CD8-positive, alpha-beta T cell (primary cell): ENCODE measurements at places on chromosomes 12 and 14.

GRCh38 chr14:100582496-100583165, 4.6 kb downstream of the BEGAIN start:
- DNase-seq = no peak

- no peak for DNase-seq
These were observed 36.2 kb downstream of the BCL11B start for GRCh38 chr14:99235582-99236320.

GRCh38 chr12:2294651-2295475, 242.1 kb downstream of the CACNA1C start:
- DNase-seq = no peak

DNA sequence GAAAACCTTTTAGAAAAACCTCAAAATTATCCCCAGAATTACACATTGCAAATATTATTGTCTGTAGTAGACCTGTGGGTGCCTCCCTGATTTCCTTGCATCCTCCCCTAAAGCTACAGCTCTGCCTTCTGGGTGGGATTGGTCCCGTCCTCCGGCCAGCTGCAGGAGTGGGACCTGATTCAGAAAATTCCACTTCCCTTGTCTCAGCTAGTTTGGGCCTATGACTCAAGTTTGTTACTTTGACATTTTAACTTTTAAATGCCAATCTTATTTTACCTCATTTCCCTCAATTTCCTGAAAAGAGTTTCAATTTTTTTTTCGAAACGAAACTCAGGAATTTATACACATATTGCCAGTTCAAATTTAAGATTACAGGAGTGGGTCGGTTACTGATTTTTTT, 13.2 kb upstream of the SLC41A2 start:
- DNase-seq = no peak

DNA sequence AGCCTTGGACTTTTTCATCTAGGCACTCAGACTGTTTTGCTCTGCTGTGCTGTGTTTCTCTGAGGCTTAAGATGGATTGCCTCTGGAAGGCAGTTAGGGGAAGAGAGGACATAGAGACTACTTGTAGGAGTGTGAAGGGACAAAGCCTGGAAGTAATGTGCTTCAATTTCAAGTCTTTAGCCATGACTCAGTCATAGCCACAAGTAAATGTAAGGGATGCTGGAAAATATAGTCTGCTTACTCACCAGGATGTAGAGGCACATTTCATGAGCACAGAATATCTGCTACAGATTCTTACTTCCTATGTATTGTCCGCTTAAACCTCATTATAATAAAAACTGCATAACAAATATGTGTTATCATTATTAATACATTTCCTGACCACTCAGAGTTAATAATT, 794.3 kb upstream of the NOVA1 start:
- no peak for DNase-seq

DNA sequence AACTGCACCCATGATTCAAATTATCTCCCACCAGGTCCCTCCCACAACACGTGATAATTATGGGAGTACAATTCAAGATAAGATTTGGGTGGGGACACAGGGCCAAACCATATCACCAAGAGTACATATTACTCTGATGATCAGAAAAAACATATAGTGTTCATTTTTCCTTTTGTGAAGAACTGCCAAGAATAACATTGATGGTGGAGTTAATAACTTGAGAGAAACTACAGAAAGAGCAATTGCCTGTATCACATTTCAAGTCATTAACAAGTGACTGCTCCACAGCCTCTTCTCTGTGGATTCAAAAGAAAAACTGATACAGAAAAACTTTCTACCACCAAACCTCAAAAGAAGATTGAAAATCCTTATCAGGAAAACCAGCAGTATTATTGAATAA, 34.7 kb downstream of the GRIP1 start:
- no peak for DNase-seq

- no peak for DNase-seq
These were observed 2.0 kb upstream of the SLC2A3 start for GRCh38 chr12:7937833-7938506.

- DNase-seq = no peak
These were observed 86.1 kb downstream of the NCOR2 start for GRCh38 chr12:124481257-124481750.

- no peak for DNase-seq
These were observed 20.1 kb upstream of the TMED10 start for GRCh38 chr14:75196468-75196867.

GRCh38 chr14:39843881-39844280, 411.6 kb upstream of the FBXO33 start:
- no peak for DNase-seq

DNA sequence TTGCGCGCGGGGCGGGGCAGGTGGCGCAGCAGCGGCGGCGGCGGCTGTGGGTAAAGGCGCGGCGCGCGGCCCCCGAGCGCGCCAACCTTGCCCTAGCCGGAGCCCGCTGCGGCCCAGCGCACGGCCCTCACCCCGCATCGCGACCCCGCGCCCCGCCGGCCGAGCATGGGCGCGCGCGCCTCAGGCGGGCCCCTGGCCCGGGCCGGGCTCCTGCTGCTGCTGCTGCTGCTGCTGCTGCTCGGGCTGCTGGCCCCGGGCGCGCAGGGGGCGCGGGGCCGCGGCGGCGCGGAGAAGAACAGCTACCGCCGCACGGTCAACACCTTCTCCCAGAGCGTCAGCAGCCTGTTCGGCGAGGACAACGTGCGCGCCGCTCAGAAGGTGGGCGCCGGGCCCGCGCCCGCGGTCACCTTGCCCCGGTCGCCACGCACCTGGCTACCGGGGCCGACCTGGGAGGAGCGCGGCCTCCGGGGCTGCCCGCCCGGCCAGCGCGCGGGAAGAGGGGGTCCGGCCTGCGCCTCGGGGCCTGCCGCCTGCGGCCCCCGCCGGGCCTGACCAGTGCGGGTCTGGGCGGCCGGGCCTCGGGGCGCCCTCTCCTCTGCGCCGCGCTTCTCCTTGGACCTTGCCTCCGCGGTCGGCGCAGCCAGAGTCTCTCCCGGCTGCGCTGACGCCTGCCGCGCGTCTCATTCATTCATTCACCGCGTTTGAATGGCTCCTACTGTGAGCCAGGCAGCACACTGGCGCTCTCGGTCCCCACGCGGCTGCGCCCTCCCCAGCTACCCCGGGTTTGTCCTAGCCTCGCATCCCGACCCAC, at the start of gene BRI3BP:
Gene BRI3BP (plus strand): TSS at position 20 of the 811 bp plus-strand sequence. CDS start 146 bp downstream, at position 166.
- DNase-seq = peak; percentile 19

DNA sequence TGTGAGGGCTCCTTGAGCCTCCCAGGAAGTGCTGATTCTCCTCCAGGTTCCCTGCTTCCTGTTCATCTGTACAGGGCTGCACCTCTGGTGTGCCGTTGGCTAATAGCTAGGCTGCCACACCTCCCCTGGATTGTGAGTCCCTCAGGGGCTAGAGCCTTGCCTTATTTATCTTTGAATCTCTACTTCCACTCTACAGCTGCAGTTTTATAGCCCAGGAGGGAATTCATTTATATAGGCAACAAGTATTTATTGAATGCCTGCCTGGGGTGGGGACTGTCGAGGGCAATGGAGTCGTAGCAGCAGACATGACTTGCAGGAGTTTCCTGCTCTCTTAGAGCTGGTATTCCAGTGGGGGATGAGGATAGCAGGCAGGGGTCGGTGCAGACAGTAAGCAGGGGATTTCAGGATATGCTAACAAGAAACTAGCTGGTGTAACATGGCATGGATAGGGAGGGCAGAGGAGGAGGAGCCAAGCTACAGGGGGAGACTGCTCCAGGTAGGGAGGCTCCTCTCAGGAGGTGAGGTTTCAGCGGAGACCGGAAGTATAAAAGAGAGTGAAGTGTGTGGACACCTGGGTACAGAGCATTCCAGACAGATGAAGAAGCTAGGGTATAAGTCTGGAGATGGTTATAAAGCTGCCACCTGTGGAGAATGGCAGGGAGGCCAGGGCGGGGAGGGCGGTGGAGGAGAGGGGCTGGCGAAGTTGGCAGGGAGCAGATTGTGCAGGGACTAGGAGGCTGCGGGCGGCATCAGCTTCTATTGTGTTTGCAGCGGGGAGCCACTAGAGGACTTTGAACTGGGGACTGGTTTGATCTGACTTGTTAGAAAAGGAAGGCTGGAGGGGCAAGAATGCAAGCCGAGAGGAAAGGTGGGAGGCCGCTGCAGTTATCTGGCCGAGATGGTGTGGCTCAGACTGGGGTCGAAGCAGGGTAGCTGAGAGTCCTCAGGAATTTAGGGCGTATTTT, 17.2 kb downstream of the USP30 start:
- DNase-seq = no peak

DNA sequence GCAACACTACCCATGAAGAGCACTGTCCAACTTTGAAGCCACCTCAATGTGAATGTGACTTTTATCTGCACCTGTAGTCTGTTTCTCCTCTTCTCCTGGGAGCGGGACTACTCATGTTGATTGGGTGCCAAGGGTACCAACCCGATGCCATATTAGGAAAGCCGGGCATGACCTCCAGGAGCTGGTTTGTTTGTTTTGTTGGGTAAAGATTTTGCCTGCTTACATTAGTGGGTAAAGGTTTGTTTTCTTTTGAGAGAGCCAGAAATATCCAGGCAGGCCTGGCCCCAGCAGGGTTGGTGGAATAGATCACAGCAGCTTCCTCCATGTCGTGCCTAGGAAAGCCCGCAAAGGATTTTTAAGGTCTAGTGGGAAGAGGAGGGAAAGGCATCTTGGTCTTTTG, 19.7 kb upstream of the ITPK1 start:
- DNase-seq = no peak

- DNase-seq = no peak
These were observed 20.0 kb downstream of the SLCO1B3 start for GRCh38 chr12:20830456-20830855.

GRCh38 chr14:83309833-83310232, 1776.2 kb upstream of the SEL1L start:
- DNase-seq = no peak

GRCh38 chr14:50312734-50313054, 570 bp downstream of the DMAC2L start:
- no peak for DNase-seq

GRCh38 chr14:93974833-93975232, 1.5 kb downstream of the ASB2 start:
- DNase-seq = no peak
